NCI-H1417 treated with DMSO at 0.1 percent for 48 hours (cell line): ENCODE measurements at places on chromosomes 3 and 15.

- no peak for DNase-seq
These were observed 299.2 kb downstream of the ADAMTS17 start for GRCh38 chr15:100042558-100042957.

GRCh38 chr3:16961621-16962205, 77.0 kb downstream of the PLCL2 start:
- no peak for DNase-seq

DNA sequence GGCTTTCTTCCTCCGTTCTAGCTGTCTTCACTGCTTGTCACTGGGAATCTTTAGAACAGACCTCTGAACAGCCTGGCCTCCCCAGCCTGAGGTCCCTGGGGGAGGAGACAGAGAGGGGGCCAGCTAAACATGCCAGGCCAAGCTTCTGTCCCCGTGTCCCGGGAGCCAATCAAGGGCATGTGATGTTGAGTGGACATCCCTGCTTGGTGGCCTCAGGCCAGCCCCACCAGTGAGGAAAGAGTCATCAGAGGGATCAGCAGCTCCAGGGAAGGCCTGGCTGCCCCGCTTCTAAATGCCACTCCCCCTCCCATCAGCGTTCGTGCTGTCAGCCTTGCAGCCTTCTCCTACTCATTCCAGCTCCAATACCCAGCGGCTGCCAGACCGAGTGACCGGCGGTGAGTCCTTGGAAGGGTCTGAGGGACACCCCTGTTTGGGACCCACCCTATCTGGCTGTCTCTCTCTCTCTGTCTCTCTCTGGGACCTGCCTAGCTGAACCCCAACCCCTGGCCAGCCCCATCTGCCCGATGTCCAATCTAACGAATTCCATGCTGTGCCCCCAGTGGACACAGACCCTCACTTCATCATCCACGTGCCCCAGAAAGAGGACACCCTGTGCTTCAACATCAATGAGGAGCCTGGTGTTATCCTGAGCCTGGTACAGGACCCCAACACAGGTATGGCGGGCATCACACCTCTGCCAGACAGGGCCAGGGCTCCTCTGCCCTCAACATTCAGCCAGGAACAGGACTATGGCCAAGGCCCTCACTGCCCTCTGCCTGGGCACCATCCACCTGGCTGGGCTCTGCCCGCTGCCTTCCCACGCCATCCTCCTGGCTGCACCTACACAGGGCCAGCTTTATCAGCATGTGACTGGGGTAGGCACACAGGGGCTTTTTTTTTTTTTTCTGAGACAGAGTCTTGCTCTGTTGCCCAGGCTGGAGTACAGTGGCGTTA, 6.6 kb upstream of the ITIH3 start:
- DNase-seq: no peak

GRCh38 chr3:142029052-142029642, 120.2 kb downstream of the TFDP2 start:
- DNase-seq: no peak

- no peak for DNase-seq
These were observed 25.5 kb upstream of the HACD2 start for GRCh38 chr3:123610331-123610730.

- DNase-seq: no peak
These were observed 449.9 kb downstream of the FHIT start for GRCh38 chr3:60801307-60801706.

- DNase-seq: no peak
These were observed at the start of gene DRD3 for GRCh38 chr3:114178770-114179368. Gene DRD3 (minus strand): TSS chr3:114179052. CDS start chr3:114171992, 7,060 bp downstream.

DNA sequence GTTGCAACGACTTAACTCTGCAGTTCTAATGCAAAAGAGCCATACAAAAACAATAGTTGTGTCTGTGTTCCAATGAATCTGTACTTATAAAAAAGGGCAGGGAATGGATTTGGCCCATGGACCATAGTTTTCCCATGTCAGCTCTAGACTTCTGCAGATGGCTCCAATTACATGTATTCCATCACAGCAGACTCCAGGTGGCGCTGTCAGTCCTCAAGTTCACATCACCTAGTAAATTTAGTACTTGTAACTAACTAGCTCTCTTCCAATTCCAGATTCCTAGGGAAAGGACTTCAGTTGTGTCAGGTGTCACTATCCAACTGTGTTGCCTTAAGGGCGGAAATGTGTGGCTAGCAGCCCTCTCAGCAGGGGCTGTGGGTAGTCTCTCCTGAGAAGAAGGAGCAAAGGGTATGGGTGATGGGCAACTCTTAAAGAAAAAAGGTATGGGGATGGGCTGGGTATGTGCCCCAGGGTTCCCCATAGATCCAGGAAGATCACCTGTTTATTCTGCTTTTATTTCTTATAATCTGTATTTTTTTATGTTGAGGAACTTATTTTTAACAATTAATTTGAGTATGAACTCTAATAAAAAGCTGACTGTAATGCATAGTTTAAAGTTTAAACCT, 36.2 kb downstream of the BBS4 start:
- DNase-seq: peak; percentile 3

GRCh38 chr3:94167796-94168195, 104.9 kb downstream of the NSUN3 start:
- no peak for DNase-seq

GRCh38 chr3:106247902-106248684, 379.3 kb upstream of the CBLB start:
- no peak for DNase-seq

DNA sequence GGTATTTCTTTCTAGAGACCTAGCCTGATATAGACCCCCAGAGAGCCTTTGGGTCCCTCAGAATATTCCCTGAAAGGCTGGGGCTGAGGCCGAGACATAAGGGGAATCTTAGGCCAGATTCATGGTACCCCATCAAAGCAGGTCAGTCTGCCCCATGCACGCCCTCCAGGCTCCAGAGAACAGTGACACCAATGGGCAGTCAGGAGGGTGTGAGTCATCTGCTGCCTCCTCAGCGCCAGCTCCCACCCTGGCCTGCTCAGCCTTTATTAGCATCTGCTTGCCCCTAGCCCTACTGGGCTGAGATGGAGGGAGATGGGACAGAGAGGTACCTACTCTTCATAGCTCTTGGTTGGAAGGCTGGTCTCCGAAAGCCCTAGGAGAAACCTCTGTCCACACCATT, 14.3 kb upstream of the CAMKV start:
- DNase-seq: no peak

- no peak for DNase-seq
These were observed 20.0 kb downstream of the ATRIP start for GRCh38 chr3:48466386-48467109.

- DNase-seq: no peak
These were observed 20.3 kb downstream of the SLCO2A1 start for GRCh38 chr3:134009345-134010000.

GRCh38 chr3:194298331-194299227, 52.5 kb downstream of the CPN2 start:
- no peak for DNase-seq

DNA sequence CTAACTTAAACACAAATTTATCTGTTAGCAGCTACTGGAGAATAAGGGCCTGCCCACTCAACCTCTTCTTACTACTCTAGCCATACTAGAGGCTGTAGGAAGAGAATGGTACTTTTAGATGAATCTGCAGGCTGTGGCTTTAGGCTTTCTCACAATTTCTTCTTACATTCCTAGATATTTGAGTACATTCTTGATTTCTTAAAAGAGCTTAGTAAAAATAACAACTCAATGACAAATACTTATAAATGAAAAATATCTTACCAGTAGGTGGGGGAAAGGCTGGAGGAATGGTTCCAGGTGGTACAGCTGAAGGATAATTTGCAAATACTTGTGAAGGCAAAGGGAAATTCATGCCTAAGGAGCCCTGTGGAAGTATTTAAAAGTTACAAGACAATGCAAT, 92.9 kb upstream of the GK5 start:
- DNase-seq: no peak

DNA sequence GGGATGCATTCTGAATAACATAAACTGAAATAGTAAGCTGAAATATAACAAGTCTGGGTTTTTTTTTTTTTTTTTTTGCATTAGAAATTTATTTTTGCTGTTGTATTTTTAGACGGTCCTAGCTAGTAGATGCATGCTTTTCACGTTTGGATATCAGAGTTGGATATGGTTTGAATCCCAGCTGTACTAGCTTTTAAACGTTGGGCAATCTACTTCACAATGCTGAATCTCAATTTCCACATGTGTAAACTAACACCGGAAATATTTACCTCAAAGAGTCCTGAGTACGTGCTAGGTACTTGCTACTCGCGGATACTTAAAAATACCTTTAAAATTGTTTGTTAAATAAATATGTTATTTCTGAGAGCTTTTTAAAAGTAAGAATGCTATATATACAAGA, 139.8 kb downstream of the BBX start:
- DNase-seq: no peak

- no peak for DNase-seq
These were observed 24.3 kb downstream of the TBC1D21 start for GRCh38 chr15:73897441-73898261.

DNA sequence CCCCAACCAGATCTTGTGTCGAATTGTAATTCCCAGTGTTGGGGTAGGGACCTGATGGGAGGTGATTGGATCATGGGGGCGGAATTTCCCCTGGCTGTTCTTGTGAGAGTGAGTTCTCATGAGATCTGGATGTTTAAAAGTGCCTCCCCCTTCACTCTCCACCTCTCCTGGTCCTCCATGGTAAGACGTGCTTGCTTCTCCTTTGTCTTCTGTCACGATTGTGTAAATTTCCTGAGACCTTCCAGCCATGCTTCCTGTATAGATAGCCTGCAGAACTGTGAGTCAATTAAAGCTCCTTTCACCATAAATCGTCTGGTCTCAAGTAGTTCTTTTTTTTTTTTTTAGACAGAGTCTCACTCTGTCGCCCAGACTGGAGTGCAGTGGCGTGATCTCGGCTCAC, 42.3 kb downstream of the NR1D2 start:
- no peak for DNase-seq

DNA sequence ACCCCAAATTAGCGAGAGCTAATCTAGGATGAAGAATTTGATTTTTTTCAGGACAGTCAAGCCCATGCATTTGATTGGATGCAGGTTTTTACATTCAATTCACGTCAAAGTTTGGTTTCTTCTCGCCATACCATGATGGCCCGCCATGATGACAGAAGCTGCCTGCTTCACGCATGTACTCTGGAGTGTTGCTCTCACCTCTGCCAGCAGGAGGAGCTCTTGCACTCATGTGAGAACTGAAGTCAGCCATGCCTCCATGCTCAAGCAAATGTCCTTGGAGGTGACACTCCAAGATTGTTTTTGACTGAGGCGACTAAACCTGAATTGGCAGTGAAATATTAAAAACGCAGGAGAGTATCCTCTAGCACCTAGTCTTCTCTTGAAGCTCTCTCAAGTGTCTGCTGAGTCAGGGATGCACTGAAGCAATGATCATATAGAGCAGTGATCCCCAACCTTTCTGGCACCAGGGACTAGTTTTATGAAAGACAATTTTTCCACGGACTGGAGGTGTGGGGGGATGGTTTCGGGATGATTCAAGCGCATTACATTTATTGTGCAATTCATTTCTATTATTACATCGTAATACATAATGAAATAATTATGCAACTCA, 120.9 kb downstream of the SAMMSON start:
- DNase-seq: no peak

GRCh38 chr3:177336873-177337450, 139.7 kb upstream of the TBL1XR1 start:
- DNase-seq: no peak

DNA sequence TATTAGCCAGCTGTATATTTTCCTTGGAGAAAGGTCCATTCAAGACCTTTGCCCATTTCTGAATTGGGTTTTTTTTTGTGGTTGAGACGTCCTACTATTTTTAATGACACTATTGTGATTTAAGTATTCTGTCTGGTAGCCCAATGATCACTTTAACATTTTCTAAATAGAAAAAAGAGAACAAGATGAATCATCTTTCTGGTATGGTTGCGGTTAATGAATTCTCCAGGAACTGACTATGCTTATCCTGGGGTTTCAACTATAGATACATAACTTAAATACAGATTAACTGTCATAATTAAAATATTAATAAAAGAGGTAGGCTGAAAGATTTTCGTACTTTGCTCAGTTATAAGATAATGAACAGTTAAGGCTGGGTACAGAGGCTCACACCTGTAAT, 51.9 kb downstream of the PBRM1 start:
- no peak for DNase-seq
